Stimulated activated CD8-positive, alpha-beta memory T cell treated with anti-CD3 and anti-CD28 coated beads, Interleukin-15, amount 100 ng/mL, for 4 hours (primary cell): ENCODE measurements at places on chromosomes 3 and 15.

DNA sequence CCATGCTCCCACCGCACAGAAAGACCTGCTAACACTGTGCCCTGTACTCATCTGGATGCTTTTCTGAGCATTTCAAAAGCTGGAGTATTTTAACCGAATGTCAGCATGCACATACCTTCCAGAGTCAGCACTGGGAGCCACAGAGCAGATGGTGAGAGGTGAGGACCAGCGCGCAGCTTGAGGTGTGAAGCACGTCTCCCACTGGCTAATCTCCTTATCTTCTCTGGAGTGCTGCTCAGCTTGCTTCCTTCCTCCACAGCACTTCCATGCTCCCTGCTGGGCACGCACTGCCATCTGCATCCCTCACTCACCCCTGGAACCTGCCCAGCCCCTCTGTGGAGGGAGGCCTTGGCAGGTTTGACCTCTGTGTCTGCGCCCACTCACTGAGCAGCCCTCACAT, at the start of gene GNB5:
Gene GNB5 (minus strand): TSS at position 186 of the 400 bp plus-strand sequence. CDS start 6,716 bp downstream, outside the sequence.
- no peak for DNase-seq

DNA sequence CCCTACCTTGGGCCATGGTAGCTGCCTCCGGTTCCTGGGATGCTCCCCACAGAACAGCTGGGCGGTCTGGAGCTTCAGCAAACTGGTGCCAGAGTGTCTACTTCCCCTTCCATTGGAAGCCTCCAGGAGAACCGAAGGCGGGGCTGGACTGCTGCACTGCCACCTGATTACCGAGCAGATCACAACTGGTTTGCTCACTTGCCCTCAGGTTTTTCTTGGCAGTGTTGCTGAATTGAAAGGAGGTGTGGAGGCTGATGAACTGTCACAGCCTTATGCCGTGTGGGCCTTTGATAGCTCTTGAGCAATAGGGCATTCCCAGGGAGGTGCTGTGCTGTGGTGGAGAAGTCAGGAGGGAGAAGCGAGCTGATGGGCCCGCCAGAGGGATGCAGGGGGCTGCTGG, at the start of gene TGM5:
Gene TGM5 (minus strand): TSS at position 95 of the 400 bp plus-strand sequence. CDS start 79 bp downstream, at position 16.
- no peak for DNase-seq

GRCh38 chr3:184683900-184684560, 27.8 kb downstream of the MAGEF1 start:
- DNase-seq, result no peak

DNA sequence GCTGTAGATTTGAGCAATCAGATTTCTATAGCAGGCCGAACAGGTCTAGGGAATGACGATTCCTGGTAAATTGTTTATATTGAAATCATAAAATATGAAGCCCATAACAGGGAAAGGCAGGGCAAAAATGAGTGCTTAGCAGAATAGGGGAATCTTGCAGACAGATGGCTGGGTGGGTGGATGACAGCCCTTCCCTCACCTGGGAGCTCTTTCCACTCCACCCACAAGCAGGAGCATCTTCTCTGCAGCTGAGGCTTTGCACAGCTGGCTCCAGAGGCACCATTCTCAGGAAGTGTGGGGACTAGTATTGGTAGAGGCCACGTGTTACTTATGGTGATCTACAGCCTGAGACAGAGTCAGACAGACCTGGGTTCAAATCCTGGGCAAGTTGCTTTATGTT, 55.9 kb upstream of the SYN2 start:
- no peak for DNase-seq

- no peak for DNase-seq
Observed at GRCh38 chr15:74807282-74807681, 5.4 kb upstream of the LMAN1L start.

- DNase-seq, result no peak
Observed at GRCh38 chr3:11288786-11289637, 16.8 kb downstream of the ATG7 start.

DNA sequence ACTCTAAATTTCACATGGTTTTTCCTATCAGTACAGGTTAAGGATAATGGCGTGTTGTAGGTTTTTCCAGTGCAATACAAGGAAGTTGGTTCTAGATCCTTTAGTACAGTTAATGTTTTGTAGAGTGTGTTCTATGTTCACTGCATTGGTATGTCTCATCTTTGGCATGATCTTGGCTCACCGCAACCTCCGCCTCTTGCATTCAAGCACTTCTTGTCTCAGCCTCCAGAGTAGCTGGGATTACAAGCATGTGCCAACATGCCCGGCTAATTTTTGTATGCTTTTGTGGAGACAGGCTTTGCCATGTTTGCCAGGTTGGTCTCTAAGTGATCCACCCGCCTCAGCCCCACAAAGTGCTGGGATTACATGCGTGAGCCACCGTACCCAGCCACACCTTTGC, 30.4 kb downstream of the SNRPN start:
- DNase-seq, result no peak
